NCI-H2227 treated with DMSO at 0.1 percent for 48 hours (cell line): ENCODE measurements at places on chromosomes 7 and 10.

DNA sequence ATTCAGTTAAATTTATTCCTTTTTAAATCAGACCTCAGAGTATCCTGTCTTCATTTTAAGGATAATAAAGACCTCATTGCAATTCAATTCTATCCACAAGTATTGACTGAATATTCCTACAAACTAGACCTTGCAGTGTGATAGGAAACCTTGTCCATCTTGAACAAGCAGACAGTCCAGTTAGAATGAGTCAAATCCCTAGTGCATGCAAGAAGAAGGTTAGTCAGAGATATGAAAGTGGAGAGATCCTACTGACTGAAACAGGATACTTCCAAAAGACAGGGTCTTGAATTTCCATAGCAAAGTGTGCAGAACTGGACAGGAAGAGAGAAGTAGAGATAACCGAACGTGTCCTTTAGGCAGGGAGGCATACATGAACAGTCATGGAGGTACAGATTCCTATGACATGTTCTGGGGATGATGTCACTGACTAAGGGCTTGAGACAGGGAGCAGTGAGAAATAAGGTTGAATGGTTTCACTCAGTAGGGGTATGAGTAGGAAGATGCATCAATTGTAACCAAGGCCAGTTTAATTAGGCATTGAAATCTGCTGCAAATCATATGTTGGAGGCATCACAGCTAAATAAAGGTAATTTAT, 45.2 kb downstream of the PPP1R3A start:
- no peak for DNase-seq

GRCh38 chr10:71268758-71269157, 50.3 kb upstream of the SLC29A3 start:
- DNase-seq = no peak

GRCh38 chr7:121384265-121384664, 11.8 kb downstream of the FAM3C start:
- no peak for DNase-seq

- DNase-seq = no peak
Measured at GRCh38 chr7:27763983-27764508, 24.1 kb downstream of the TAX1BP1 start.

DNA sequence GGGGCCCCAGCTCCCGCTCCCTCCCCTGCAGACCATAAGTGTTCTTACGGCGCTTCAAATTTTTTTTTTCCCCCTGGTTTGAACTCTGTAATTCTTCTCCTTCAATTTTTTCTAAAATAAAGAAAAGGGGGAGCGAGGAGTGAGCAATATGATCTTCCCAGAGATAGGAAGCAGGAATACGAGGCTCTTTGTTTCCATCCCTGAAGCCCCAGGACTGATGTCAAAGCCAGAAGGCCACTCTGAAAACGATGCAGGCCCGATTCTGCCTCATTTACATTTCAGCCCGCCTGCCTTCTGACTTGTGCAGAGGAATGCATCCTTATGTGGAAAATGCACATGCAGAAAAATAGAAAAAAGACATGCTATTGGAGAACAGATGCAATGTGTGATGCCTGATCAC, 401.5 kb upstream of the MKI67 start:
- DNase-seq = no peak

DNA sequence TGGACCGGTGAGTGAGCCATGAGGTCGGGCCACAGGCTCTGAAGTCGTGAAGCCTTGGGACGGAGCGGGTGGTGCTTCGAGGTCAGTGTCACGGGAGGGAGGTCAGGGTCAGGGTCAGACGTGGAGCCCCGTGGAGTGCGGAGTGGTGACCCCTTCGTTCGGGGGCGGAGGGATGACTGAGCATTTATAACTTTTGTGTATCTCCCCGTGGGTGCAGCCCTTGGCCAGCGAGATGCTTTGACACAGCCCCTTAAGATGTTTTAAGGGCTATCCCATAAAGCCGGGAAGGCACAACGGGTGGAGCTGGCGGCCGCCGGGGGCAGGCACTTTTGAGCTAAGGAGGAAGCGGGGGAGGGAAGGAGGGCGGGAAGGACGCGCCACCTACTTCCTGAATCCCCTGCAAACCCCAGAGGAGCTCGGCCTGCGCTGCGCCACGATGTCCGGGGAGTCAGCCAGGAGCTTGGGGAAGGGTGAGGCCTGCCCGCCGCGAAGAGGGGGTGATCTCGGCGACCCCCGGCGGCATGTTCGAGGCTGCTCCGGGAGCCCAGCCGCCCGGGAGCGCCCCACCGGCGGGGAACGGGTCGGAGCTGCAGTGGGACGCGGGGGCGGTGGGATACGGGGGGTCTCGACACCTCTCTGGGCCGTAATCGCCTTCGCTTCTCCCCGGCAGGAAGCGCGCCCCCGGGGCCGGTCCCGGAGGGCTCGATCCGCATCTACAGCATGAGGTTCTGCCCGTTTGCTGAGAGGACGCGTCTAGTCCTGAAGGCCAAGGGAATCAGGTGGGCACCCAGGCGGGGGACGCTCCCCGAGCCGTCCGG, at the start of gene GSTO1:
GSTO1 (plus strand) TSS at position 400 of the 818 bp plus-strand sequence; CDS start at position 437, 37 bp downstream.
- peak; percentile 4 for DNase-seq

- DNase-seq = peak; percentile 35
Measured at GRCh38 chr7:30800785-30801252, 29.6 kb downstream of the MINDY4 start.

- no peak for DNase-seq
Measured at GRCh38 chr7:50349963-50350944, 45.7 kb downstream of the IKZF1 start.

- peak; percentile 39 for DNase-seq
Measured at GRCh38 chr7:112202816-112203215, 3.4 kb downstream of the DOCK4 start.

- no peak for DNase-seq
Measured at GRCh38 chr10:58322835-58323209, 12.0 kb upstream of the UBE2D1 start.

DNA sequence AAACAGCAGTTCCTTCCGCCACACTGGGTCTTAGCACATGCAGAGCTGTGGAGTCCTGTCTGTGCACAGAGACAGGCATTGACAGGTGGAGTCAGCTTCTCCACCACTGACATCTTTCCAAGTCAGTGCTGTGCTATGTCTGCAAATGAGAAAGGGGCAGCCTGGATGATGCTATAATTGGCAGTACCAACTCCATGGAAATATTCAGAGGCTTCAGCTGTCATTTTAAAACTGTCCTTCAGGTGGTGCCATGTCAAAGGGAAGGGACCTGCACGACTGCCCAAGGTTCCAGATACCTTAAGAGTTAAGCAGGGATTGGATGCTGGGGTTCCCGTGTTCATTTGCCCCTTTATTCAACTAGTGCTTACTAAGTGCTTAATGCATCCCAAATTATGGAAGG, 258.0 kb upstream of the PRKCQ start:
- DNase-seq = no peak

DNA sequence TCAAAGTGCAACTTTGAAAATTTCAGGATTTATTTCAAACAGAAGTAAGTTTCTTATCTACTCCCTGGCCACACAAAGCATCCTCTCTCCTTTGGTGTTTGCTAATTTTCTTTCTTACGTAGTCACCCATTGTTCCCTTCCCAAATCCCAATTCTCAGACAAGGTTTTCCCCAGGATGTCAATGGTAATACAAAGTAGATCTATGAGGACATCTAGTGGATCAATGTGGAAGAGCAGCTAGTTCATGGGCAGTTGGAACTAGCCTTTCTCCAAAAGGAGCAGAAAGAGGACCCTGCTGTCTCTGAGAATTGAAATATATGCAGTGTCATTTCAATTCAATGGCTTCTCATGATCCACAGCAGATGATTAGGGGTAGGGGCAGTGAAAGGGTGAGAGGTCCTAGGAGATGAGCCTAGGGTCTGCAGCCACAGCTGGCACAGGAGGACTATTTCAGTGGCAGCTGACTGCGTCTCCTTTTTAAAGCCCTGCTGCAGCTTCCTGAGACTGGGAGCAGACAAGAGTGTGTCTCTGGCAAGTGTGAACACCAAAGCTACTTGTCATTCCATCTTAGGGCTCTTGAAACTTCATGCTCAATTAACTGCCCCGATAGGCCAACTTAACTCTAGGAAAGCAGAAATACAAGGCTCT, 632.6 kb downstream of the KCNMA1 start:
- peak; percentile 41 for DNase-seq

DNA sequence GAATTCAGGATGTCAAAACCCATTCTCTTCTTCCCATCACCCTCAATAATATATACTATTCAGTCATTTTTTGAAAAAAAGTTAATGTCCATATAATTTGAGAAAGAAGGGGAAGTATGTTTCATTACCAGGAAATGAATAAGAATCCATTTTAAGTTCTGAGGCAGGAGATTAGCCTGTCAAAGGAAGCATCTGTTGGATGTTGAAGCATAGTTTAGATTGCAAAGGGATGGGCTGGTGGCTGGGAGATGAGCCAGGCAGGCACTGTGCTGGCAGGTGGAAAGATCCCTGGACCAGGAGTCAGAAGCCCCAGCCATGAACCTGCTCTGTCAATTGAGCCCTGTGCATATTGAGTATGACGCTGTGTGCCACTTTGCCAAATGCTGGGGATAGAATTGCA, 48.4 kb upstream of the CRTAC1 start:
- DNase-seq = no peak

GRCh38 chr10:89959433-89960110, 258.2 kb downstream of the KIF20B start:
- DNase-seq = no peak

GRCh38 chr10:97633921-97634320, 621 bp upstream of the MORN4 start:
- no peak for DNase-seq
